ENCODE measurements at places on chromosomes 11 and 22.

GRCh38 chr11:92830377-92831155 lies 138.9 kb upstream of the MTNR1B start:
- no peaks in the 10 kb centered on the region for H3K36me3 ChIP-seq
- H3K4me1 ChIP-seq, result peaks cover 36% of the 10 kb centered on the region
- H3K27me3 ChIP-seq, result no peaks in the 10 kb centered on the region
- no peak for DNase-seq
- H3K4me3 ChIP-seq, result no peak overlapping the region

- H3K4me1 ChIP-seq, result no peaks in the 10 kb centered on the region
- DNase-seq, result no peak
- no peaks in the 10 kb centered on the region for H3K27me3 ChIP-seq
- H3K4me3 ChIP-seq, result no peak overlapping the region
- no peak overlapping the region for H3K27ac ChIP-seq
These were observed 685.9 kb upstream of the LRRC4C start for GRCh38 chr11:42145311-42145710.

DNA sequence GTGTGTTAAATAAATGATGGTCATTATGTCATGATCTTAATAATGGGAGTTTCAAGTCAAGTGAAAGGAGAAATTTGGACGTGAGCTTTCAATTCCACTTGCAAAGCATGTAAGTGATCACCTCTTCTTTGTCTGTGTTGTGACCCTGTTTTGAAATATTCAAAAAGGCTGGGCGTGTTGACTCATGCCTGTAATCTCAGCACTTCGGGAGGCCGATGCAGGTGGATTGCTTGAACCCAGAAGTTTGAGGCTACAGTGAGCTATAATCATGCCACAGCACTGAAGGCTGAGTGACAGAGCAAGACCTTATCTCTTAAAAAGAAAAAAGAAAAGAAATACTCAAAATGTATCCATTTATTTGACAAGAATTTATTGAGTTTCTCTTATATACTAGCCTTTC lies 32.9 kb upstream of the EED start:
- H3K4me3 ChIP-seq, result no peak overlapping the region
- H3K27ac ChIP-seq, result no peak overlapping the region
- H3K4me1 ChIP-seq, result no peaks in the 10 kb centered on the region
- H3K27me3 ChIP-seq, result no peaks in the 10 kb centered on the region

GRCh38 chr11:103812680-103813079 lies 223.8 kb upstream of the DDI1 start:
- DNase-seq, result no peak
- no peak overlapping the region for H3K27ac ChIP-seq
- H3K36me3 ChIP-seq, result no peaks in the 10 kb centered on the region
- H3K4me3 ChIP-seq, result no peak overlapping the region
- H3K4me1 ChIP-seq, result no peaks in the 10 kb centered on the region
- no peaks in the 10 kb centered on the region for H3K27me3 ChIP-seq

DNA sequence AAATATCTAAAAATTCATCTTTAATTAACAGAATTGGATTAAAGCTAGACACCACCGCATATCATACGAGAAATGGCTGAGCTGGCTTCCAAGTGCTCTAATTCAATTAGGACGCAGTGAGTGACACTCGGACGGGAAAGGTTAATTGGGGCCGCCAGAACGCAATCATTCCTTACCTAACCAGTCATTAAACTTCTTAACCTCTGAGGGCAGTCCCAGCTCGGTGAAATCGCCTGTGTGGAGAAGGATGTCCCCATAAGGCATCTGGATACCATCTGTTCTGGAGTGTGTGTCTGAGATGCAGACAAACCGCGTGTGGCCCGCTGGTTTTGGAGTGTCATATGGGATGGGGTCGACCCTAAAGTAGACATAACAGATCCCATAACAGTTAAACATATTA lies 50.3 kb downstream of the MPPED2 start:
- peaks cover 10% of the 10 kb centered on the region for H3K4me1 ChIP-seq
- H3K27ac ChIP-seq, result no peak overlapping the region
- no peaks in the 10 kb centered on the region for H3K36me3 ChIP-seq
- no peaks in the 10 kb centered on the region for H3K27me3 ChIP-seq
